Activated naive CD4-positive, alpha-beta T cell (primary cell): ENCODE measurements at places on chromosomes 7 and 10.

- no peak for DNase-seq
Observed at GRCh38 chr7:88040694-88041093, 106.6 kb downstream of the ADAM22 start.

GRCh38 chr10:121927318-121927840 is 452 bp downstream of the ATE1 start:
- no peak for DNase-seq

- no peak for DNase-seq
Observed at GRCh38 chr7:80330434-80330833, 181.4 kb downstream of the GNAT3 start.

DNA sequence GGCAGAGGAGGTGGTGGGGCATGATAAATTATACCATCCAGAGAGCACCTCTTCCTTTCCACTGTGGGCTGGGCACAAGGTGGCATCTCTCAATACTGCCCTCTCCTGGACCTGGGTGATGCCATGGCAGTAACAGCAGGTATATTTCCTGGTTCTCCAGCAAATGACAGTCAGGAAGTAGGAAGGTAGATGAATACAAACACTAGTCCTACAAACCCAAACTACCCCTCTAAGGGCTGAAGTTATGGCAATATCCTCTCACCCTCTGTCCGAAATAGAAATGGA is 1004.9 kb downstream of the KCNMA1 start:
- no peak for DNase-seq

GRCh38 chr7:78542541-78542940 is 744.0 kb downstream of the PHTF2 start:
- no peak for DNase-seq

DNA sequence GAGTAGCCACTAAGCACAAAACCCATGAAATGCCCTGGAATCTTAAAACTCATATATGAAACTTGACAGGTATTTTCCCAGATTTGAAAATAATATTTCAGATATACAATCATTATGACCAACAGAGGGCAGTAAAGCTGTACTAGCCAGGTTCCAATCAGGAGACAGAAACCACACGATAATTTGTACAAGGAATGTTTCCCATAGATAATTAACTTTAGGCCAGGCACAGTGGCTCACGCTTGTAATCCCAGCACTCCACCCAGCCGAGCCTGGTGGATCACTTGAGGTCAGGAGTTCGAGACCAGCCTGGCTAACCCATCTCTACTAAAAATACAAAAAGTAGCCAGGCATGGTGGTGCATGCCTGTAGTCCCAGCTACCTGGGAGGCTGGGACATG is 31.0 kb upstream of the NUB1 start:
- DNase-seq = no peak

DNA sequence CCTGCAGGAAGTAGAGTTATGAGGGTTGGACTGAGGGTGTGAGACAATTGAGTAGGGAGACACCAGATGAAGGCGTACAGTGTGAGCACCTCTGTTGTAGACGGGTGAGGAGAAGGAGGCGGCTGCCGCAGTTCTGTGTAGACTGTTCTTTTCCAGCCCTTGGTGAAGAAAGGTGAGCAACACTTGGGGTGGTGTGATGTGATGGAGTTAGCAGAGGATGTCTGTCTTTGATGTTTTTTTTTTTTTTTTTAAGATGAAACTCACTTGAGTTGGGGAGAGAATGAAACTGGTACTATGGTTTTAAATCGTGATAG is 42.8 kb upstream of the RNF216 start:
- DNase-seq = peak; percentile 39

GRCh38 chr10:69275444-69275843 is 2.9 kb upstream of the HK1 start:
- DNase-seq = no peak
